ENCODE measurements at places on chromosomes 4 and X. TPM values are rescaled to one million over a fixed set of nuclear protein-coding genes. Genes with fewer than 3 reads are reported as not detected.
A peak's percentile ranks its signal among the peaks of the same experiment; 100 is the strongest.

Gene CT45A3
- total RNA-seq, result not detected

Gene CPZ
- 5.3 TPM for total RNA-seq

Gene CXorf51B
- not detected for total RNA-seq

Gene MAGEA8
- total RNA-seq, result not detected

Gene UNC5C
- 9.2 TPM for total RNA-seq

Gene SATL1
- total RNA-seq, result not detected

Gene MAOA
- 57.3 TPM for total RNA-seq

Gene TENM3
- 2.0 TPM for total RNA-seq

DNA sequence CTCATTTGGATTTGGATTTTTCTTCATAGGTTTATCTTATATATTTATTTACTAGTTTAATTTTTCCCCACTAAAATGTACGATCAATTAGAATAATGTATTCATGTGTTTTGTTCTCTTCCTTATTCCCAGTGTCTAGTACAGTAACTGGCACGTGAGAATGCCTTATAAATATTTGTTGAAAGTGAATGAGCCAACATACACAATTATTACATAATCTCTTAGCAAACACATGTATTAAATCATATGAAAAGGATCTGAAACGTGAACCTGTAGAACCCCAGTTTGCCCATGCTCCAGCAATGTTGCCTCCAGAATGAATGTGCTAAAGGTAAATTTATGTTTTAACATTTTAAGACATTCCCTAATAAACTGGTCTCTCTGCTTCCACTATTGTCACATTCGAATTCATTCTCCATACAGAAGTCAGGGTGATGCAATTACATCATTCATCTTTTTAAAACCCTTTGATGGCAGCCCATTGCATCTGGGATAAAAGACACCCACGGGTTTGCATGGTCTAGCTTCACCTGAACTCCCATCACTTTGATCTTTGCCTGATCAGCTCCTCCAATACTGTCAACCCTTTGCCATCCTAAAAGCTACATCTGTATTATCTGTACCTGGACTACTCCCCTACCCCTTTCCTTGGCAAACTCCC is 30.7 kb upstream of the AREG start:
- no peak for DNase-seq

DNA sequence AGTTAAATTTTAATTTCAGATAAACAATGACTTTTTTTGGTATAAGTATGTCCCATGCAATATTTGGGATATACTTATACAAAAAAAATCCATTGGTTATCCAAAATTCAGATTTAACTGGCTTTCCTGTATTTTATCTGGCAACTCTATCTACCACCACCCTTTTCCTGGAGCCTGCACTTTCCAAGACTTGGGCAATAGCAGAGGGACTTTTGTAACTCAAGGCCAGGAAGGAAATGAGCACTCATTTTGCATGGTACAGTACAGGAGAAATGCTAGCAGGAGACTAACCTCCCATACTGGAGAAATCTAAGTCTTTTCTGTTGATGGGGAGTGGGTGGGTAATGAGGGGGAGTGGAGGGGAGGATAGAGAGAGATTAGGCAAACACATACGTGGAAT is 37.7 kb upstream of the PLAC1 start:
- DNase-seq, result no peak

GRCh38 chr4:108116423-108117168 is 52.1 kb downstream of the LEF1 start:
- DNase-seq, result no peak

GRCh38 chr4:30753316-30753715 is 33.1 kb downstream of the PCDH7 start:
- DNase-seq, result no peak

GRCh38 chr4:90876296-90876695 is 749.1 kb downstream of the CCSER1 start:
- no peak for DNase-seq

DNA sequence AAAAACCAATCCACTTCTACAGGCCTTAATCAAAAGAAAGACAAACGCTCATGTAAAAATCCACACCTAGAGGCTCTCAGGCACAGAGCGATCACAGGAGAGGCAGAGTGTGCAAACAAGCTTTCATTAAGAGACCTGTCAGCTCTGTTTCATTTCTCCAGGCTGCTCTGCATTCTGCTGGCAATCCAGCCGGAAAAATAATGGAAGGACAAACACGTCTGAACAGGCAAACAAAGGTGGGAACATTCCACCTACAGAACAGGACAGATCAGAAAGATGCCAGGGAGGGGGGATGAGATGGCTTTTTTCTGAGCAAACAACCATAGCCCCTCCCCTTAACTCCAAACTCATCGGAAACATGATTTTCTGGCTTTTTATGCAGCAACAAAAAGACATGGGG is 9.7 kb downstream of the SOD3 start:
- DNase-seq, result no peak

- no peak for DNase-seq
Measured at GRCh38 chr4:27327421-27328181, 467.0 kb downstream of the STIM2 start.

GRCh38 chr4:79259242-79259641 is 66.6 kb downstream of the NAA11 start:
- no peak for DNase-seq

DNA sequence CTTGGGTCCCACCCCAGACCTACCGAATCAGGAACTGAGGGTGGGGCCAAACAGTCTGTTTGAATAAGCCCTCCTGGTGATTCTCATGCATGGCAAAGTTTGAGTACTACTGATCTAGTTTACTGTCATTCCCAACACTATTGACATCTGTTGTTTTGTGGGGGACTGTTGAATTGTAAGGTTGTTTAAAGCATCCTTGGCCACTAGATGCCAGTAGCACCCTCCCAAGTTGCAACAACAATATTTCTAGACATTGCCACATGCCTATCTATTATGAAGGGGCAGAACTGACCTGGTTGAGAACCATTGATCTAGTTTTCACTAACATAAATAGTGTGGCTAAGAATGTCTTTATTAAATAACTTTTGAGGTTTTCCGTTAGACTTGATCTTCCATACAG is 15.1 kb downstream of the TAF9B start:
- no peak for DNase-seq

DNA sequence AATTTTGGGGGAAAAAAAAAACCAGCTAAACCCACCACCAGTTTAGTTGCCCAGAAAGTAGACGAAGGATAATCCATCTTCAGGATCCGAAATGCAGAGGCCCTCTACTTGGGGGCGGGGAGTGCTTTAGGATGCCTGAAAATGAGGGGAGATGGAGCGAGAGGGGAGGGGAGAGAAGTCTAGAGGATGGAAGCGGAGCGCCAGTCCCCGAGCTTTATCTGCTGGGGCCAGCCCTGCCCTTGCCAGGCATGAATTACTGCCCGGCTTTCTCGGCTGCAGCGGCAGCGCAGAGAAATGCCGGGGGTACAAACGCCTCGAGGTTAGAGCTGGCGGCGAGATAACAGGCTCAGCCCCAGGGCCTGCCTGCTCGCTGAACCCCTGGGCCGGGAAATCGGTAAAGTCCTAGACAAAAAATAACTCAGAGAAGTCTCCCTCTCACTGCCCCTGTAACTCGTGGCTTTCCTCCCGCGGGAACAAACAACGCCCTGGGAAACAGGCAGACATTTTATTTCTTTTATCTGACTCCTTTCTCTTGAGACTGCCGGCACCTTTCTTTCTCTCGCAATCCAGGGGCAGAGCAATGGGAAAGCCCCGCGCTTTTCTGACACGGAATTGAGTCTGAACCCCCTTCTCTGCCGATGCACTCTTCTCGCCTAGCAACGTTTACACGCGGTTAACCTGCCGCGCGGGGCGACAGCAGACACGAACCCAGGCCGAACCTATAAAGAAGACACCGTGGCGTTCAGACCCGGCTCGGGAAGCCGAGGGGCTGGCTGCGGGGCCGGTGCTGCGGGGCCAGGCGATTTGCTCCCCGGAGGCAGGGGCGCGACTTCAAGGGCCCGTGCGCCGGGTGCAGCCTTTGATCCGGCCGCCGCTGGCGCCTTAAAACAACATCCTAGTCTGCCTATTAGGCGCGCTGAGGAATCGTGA is 3.1 kb upstream of the MSX1 start:
- DNase-seq, result peak; percentile 78

DNA sequence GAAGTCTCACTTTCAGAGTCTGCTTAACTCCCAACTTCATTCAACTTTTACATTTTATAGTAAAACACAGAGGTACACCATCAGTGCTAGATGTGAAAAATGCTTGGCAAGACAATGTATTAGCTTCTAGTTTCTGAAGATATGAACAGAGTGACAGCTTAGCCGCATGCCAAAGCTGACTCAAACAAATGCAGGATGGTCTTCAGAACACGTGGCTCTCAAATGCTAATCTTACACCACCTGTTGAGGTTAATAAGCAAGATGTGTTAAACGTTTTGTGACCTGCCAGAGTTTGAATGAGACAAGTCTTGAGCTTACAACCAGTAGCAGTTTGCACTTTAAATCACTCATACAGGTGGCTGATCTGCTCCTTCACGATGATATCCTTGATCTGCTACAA is 18.9 kb upstream of the GPM6B start:
- DNase-seq, result no peak

GRCh38 chrX:18457000-18457399 is 31.6 kb downstream of the CDKL5 start:
- no peak for DNase-seq

DNA sequence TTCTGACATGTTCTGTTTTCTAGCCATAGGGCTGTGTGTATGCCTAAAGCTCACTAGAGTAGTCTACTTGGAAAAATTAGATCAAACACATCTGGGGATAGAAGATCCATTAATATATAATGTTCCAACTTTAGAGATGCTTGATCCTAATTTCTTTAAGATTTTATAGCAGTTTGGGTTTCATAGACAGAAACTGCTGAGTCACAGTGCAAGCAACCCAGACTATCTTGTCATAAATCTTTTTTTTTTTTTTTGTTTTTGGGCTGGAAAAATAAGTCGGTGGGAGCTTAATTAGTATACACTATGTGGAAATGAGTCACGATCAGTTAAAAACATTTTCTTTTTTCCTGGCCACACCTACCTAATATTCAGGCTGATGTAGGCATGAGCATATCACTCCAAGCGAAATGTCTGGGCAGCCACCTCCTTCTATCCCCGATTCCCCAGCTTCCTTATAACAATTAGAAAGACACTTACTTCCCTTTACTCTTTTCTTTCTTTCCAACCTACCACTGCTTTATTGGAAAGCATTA is 58.2 kb upstream of the CASK start:
- DNase-seq, result no peak

DNA sequence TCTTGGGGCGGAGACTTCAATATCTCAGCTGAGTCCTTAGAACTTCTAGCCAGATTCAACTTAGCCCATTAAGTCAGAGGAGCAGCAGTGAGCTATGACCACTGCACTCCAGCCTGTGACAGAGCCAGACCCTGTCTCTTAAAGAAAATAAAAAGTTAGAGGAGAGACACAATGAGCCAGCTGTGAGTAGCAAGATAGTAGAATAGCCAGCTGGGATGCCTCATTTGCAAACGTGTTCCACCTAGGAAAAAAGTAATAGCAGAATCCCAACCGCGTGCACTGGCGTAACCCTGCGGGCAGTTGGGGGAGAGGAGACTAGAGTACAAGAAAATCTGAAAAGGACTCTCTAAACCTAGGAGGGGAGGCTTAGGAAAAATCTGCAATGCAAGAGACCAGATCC is 133.2 kb upstream of the ANXA3 start:
- no peak for DNase-seq

- peak; percentile 90 for DNase-seq
Measured at GRCh38 chr4:152534541-152535359, 1.1 kb downstream of the FBXW7 start.

DNA sequence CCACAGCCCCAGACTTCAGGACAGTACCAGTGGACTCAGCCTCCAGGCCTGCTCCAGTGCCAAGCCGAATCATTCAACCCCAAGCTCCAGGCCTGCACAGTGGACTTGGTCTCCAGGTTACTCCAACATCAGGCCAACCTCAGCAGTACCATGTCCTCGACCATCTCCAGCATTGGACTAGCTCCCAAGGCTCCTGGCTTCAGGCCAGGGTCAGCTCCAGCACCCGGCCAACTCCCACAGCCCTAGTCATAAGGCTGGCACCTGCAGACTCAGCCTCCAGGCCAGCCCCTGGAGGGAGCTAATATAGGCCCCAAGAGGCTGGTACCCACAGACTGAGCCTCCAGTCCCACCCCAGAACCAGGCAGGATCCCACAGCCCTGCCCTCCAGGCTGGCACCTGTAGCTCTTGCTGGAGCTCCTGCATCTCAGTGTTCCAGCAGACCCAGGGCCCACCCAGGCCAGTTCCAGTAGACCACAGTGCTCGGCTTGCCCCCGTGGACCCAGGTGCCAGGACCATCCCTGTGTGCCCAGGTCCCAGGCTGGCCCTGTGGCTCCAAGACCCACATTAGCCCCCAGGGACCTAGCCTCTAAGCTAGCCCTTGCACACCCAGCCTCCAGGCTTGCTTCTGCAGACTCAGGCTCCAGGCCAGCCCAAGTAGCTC is 25.6 kb downstream of the ZMAT1 start:
- peak; percentile 59 for DNase-seq

GRCh38 chr4:5021546-5021945 is 2.3 kb upstream of the CYTL1 start:
- DNase-seq, result no peak

Measured in posterior vena cava (tissue), 2 donors.